NCI-H1436 (cell line): ENCODE measurements at places on chromosomes 7 and 10.

DNA sequence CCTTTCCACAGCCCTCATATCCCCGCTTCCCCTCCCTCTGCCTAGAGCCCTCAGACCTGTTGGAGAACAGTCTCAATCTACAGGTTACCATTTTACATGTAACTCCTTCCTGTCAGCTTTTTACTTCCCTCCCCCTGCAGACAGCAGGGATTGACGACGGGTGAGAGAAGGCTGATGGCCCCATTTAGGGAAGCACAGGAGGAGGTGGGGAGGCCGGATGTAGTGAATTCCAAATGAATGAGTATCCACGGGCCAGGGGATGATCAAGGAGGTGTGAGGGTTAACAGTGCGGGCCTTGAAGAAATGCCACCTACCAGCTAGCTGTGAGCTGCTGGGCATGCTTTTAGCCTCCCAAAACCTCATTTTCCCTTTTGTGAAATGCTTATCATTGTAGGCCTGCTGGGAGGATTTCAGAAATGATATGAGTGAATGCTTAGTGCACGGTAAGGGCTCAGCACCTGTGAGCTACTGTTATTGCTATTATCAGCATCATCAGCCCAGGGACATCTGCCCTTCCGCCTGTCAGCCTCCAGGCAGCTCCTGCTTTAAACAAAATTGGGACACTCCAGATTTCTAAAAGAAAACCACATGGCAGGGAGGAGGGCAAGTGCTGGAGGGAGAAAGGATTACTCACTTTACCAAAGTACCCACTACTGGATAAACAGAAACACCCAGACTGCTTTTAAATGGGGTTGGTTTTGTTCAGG lies 6.5 kb upstream of the NANOS1 start:
- no peak for DNase-seq

DNA sequence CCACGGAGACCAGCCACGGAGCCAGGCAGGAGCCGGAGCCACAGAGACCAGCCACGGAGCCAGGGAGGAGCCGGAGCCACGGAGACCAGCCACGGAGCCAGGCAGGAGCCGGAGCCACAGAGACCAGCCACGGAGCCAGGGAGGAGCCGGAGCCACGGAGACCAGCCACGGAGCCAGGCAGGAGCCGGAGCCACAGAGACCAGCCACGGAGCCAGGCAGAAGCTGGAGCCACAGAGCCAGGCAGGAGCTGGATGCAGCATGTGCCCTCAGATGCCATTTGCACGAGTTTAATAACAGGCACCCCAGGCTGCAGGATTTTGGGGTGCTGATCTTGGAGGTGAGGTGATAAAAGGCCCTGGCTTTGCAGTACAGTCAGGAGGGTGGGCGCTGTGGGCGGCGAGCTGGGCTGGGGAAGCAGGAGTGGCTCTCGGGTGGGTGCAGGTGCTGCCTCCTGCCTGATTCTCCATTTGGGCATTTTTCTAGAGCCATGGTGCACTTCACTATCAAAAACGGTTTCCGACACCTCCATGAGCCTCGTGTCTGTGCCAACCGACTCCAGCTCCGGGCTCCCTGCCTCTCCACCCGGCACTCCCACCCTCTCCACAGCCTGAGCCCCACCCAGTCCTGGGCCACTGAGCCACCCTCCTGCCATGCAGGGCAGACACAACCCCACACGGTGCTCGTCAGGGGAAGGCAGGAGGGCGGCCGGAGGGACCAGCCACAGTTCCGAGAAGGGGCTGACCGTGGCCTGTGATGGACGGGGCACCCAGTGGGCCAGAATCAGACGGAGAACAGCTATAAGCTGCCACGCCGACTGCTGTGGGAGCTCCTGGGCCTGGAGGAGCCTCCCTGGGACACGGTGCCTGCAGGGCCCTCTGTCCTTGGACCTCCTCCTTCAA lies 40.8 kb upstream of the NKX6-2 start:
- DNase-seq, result no peak

DNA sequence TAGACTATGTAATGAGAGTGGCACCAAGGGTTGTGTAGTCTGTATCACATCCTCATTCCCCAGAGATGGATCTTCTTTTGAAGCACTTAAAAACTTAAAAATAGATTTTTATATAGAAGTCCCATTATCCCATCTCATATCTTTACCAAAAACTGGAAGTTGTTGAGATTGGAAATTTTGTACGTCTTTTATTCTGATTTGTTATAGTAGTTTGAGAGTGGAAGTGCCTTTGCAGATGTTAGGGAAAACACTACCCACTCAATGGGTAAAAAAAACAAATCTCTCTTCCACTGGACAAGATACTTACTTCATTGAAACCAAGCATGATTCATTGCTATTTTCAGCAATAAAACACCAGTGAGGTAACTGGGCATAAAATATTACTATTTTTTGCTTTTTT lies 184.4 kb downstream of the MACC1 start:
- no peak for DNase-seq

DNA sequence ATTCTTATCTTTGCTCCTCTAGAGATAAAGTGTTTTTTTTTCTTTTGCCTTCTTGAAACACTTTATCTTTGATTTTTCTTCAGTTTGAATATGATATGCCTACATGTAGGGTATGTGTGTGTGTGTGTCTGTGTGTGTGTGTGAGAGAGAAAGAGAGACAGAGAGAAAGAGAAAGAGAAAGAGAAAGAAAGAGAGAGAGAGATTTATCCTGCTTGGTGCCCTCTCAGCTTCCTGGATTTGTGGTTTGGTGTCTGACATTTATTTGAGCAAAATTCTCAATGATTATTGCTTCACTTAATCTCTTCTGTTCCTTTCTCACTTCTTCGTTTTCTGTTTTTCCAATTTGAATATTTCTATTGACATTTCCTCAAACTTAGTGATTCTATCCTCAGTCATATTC lies 60.3 kb downstream of the RAB18 start:
- no peak for DNase-seq

GRCh38 chr7:100825751-100826513 lies 1.4 kb downstream of the EPHB4 start:
- no peak for DNase-seq
